ENCODE measurements at places on chromosomes 3 and 15.

DNA sequence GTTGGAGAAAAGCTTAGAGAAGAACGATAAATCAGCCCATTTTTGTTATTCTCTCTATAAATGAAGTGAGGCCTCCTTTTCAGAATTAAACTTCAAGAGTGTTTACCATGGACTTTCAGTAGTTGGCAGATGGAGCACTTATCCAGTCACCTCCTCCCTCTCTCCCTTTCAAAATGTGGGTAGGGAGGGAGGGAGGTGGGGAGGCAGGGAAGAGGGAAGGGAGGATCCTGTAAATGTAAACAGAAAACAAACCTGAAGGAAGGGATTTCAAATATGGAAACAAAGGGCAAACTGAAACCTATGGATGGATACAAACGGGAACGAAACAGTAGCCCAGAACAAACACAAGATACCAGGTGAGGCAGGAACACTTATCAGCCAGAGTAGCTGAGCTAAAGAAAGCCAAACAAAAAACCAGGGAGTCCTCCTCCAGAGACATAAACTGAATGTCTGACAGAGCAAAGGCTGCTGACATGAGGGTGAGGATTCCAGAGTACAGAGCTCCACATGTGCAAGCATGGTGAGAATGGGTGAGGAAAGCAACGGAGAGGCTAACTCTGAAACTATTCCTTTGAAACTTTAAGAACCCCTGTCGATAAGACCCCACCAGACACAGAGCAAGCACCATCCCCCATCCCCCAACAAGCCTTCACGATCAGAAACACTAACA, 41.0 kb upstream of the GP5 start:
- no peak for DNase-seq

DNA sequence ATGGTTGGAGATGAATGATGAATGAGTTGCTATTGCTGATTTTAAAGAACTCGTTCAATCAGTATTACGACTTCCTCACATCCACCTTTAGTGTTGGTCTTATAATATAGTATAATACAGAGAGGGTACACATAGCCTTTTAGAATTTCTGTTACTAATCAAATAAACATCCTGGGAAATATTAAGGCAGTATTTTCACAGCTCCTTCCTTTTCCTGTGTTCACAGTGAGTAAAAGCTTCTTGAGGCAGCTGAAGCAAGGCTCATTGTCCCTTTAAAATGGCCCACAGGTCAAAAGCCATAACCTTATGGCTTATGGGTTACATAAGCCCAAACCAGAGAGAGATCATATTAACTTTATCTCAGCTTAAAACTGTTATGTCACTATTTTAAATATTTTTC, 1.3 kb upstream of the BTLA start:
- no peak for DNase-seq

DNA sequence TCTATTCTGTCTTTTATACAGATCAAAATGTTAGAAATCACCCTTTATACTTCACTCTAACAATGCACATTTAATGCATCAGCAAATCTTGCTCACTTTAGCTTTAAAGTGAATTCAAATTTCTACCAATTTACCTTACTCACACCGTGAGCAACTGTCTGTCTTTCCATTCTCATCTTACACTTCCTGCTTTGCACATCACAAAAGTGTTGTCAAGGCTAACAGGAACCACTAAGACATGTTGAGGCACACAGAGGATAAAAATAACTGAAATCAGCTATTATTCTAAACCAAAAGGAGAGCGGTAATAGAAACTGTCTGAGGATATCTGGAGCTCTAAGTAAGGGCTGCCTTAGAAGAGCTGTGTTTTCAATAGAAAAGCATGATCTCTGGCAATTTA, 519.9 kb downstream of the ZBBX start:
- DNase-seq, result no peak

DNA sequence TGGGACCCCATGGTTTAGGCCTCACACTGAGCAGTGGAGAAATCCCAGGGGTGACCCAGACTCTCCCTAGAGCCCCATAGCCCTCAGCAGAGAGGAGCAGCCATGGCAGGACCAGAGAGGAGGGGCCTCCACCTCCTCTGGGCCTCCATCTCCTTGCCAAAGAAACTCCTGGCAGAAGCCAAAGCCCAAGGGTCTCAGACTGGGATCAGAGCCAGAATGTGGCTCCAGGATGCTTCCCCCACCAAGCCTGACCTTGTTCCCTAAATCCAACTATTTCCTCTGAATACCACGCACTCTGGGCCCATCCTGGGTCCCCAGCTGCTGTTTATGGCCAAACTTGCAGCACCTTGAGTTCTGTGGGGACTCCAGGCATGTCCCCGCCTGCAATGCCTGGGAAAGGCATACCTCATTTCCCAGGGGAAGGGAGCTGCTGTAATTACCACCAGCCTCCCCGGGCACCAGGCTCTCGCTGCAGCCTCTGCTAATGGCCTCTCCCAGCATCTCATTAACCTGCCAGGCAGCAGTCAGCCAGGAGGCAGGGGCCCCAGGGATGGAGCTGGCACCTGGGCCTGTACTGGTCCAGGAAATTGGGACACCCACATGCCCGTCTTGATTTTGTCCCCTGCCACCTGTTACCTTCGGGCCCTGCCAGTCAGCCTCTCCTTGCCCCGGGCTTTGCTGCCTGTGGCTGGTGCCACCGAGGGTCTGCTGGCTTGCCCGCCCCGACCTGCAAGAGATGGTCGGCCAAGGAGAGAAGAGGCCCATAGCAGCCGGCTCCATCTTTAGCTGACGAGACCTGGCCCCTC, 4.6 kb downstream of the CCDC9B start:
- peak; percentile 52 for DNase-seq

DNA sequence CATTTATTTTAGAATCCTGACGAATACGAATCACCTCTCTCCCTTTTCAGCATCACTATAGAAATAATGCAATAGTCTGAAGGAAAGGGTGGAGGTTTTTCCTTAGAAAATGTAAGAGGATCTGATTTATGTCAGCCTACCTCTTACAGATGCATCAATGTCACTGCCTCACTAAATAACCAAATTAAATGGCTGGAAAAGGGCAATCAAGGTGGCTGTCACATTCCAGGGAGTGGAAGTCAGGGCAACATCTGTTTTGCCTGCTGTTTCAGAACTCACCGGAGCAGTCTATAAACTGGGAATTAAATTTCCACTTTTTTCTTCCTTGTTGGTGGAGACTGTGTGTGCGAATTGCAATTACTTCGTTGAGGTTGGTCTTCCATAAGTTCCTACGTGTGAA, 299.3 kb upstream of the PDZRN3 start:
- DNase-seq, result no peak

- no peak for DNase-seq
Measured at GRCh38 chr3:53213276-53213675, 42.5 kb downstream of the TKT start.

DNA sequence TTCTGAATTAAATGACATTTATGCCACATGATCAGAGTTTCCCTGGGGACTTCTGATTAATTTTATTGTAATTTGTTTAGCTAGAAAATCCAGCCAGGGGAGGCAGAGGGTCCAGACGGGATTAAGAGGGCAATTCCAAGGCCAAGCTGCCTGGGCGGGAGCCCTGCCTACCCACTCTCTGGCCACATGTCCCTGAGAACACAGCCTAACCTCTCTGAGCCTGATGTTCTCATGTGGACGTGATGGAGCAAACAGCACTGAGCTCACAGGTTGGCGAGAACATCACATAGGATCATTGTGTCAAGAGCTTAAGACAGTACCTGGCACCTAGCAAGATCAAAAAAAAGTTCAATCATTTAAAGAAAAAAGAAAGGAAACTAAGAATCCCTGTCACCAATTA, 1.0 kb downstream of the LRRC2 start:
- DNase-seq, result no peak

DNA sequence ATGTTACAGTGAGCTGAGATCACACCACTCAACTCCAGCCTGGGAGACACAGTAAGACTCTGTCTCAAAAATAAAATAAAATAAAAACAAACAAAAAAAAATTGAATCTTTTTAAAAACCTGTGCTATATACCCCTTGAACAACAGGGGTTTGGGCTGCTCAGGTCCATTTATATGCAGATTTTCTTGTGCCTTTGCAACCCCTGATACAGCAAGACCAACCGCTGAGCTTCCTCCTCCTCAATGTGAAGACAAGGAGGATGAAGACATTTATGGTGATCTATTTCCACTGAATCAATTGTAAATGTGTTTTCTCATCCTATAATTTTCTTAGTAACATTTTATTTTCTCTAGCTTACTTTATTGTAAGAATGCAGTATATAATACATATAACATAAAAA, 831.0 kb upstream of the ARPP21 start:
- no peak for DNase-seq

DNA sequence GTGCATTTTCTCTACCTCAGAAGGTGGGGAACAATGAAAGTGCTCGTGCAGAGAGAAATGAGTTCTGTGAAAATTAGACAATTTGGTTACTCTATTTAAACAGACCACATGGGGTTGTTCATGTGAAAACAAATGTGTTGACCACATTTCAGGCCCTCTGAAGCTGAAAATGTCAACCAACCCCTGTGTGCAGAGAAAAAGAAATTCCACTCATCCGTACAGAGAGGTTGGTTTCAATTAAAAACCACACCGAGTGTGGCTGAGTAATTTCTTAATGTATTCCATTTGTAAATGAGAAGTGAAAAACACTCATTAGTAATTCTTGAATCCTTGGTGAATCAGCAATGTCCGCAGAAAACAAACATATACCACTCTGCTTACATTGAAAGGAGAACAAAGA, 46.9 kb upstream of the SLC7A14 start:
- peak; percentile 81 for DNase-seq

GRCh38 chr3:160224256-160224655, 966 bp upstream of the C3orf80 start:
- DNase-seq, result no peak

DNA sequence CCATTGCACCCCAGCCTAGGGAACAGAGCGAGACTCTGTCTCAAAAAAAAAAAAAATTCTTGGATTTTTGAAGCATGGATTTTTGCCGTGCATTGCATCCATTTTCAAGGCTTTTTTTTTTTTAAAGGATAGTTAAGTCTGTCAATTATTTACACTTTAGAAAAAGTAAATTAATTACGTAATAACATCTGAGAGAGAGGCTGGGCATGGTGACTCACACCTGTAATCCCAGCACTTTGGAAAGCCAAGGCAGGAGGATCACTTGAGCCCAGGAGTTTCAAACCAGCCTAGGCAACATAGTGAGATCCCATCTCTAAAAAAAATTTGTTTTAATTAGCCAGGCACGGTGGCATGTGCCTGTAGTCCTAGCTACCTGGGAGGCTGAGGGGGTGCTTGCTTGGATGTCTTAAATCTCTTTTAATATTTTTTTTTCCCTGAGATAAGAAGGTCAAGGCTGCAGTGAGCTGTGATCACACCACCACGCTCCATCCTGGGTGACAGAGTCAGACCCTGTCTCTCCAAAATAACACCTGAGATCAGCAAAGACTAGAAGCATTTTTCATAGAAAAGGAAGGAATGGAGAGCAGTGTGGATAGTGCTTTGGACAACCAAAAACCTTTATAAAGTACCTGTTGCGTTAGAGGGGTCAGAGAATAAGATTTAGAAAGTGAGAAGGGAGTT, 6.8 kb upstream of the SENP7 start:
- no peak for DNase-seq

DNA sequence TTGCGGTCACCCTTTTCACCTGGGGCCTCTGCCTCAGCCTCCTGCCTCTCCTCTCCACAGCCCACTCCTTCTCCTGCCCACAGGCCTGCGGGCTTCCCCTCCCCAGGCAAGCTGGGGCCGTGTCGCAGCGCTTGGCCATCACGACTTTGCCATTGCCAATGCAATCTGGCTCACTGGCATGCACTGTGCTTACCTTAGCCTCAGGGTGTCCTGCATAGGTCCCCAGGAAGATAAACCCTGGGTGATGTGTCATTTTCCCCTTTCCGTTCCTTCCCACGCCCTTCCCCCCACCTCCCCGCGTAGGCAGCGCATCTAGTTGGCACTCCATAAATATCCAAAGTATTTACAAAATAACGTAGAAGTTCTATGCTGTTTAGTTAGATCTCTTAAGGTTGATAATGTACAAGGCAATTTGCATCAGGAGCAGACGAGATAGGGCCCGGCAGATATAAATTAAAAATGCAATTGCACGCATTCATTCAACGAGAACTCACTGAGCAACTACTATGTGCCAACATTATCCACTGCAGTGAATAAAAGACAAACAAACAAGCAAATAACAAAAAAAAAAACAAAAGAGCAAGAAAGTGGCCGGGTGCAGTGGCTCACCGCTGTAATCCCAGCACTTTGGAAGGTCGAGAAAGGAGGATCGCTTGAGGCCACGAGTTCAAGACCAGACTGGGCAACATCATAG, 973 bp upstream of the COPG1 start:
- no peak for DNase-seq

- DNase-seq, result no peak
Measured at GRCh38 chr3:126181398-126181725, 976 bp upstream of the ALDH1L1 start.

GRCh38 chr3:119697394-119697793, 5.4 kb upstream of the CFAP91 start:
- no peak for DNase-seq

DNA sequence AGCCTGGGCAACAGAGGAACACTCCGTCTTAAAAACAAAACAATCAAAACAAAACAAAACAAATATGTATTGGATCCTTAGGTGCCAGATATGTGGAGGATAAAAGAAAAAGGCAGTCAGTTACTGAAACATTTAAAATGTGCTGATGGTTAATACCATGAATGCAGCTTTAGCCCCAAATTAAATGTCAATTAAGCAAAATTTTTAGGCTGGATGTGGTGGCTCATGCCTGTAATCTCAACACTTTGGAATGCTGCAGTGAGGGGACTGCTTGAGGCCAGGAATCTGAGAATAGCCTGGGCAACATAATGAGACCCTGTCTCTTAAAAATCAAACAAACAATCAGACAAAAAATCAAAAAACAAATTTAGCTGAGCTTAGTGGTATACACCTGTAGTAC, 8.5 kb upstream of the CHMP2B start:
- DNase-seq, result no peak

DNA sequence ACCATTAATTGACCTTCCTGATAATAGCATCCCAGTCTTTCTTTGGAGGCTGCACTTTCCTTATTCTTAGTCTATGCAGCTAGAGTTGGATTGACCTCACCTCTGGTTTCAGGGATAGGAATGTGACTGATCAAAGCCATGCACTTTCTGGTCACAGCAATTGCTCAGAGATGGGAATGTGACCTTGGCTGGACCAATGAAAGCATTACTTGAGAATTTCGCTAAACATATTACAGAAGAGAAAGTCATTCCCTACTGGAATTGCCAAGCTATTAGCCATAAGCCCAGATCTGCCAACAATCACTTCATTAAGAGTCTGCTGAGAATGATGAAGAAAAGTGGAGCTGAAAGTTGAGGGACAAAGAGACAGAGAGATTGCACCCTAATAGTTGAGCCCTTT, 32.7 kb downstream of the RTP1 start:
- no peak for DNase-seq

DNA sequence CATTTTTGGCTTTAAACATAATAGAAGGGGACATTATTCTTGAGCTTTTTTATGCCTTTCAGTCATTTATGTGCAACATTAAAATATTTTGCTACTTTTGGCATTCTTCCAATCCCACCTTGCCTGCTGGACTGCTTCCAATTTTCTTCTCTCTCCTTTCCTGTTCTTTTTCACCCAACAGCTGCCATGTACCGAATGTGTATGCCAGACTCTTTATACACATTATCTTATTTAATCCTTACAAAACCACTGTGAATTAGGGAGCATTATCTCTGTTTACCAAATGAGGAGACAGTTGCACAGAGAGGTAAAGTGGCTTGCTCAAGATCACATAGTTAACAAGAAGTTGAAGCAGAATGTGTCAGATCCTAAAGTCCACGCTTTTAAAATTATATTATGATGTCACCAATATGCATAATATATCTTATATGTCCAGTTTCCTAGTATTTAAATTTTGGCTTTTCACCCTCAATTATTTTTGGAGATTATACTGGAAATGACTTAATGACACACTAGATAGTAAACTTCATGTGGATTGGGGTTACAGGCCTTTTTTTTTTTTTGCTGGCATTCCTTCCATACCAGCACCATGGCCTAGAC, 231.5 kb downstream of the THRB start:
- no peak for DNase-seq

Measured in DMS79 (cell line).